ENCODE measurements at places on chromosomes 5 and 9.

DNA sequence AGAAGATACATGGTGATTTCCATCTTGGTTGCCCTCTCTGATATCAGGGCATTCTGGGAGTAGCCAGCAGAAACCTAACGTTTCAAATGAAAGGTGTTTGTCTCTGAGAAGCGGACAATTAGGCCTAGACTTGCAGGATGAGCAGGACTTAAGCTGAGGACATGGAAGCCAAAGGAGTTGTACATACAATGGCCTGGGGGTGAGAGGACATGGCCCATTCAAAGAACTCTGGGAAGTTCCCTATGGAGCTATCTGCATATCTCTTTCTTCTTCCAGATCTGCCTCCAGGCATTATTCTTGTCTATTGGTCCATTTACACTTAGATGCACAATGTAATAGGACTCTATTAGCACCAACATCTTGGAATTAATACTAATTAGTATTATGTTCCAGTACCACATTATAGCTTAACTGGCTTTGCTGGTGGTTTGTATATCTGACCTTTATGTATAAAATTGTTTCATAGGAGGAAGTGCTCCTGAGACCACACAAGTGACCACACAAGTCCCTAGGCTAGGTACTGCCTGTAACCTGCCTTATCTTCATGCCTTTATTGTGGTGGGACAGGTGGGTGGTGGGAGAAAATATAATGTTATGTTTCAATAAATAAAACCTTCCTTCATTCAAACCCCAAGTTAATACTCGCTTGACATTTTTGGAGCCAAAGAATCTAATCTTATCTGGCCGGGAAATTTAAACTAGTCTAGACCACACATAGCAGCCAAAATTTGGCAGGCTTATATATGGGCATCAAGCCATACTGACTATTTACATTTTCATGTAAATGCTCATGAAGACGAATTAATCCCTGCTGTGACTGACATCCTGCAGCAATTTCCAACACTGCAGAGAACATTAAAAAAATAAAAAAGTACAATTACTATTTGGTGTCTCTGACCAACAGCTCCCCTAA lies 52.1 kb upstream of the EQTN start:
- DNase-seq, result peak; percentile 18

GRCh38 chr9:7105095-7105494 lies 347.3 kb downstream of the KDM4C start:
- DNase-seq, result no peak

GRCh38 chr5:124071039-124071438 lies 559.1 kb downstream of the CSNK1G3 start:
- no peak for DNase-seq

DNA sequence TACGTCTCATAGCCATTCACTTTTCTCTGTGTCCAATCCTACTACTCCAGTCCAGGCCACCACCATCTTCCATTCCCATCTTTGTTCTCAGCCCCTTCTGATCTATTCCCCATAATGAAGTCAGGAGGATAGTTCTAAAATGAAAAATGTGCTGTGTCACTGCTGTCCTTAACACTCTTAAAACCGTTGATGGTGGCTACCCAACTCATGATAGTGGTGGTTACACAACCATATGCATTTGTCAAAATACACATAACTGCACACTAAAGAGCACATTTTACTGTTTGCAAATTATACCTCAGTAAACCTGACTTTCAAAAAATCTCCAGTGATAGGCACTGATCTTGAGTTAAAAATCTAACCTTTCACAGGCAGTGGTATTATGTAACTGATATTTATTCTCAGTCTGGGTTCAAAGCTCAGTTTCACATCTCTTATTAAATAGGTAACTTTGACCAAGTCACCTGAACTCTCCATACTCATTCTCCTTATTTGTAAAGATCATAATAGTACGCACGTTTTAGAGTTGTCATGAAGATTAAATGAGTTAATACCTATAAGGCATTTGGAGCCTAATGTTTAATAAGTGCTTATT lies 24.6 kb upstream of the ADRB2 start:
- DNase-seq, result no peak

DNA sequence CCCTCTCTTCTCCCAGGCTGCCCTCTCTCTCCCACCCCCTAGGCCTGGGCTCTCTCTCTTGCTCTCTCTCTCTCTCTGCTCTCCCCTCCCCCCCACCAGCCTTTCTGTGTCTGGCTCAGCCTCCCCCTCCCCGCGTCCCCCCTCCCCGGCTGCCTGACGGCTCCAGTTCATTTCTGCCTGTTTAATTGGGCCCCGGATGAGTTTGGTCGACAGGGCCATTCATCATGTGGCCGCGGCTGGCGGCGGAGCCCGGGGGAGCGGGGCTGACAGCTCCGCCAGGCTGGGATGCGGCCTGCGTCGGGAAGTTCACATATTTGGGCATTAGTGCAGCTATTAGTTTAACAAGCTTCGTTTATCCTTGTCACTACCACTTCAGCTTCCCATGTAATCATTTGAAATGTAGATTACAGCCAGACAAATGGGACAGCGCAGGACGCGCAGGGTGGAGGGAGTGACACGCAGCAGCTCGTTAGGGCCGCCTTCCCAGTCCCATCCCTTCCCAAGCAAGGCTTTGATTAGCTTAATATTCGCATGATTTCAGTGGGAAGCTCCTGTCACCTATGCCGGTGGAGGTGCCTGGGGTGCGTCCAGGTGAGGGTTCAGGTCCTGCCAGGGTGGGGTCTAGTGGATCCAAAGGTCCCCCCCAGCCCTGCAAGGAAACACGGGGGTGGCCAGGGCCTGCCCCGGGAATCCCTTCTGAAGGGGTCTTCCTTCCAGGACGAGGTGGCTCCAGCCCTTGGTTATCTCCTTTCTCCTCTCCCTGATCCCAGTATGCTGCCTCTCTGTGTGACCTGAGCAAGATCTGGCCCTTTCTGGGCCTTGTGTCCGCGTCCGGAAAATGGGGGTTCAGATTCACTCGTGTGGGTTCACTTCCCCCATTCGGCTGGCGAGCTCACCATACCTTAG lies 214.8 kb downstream of the PAX5 start:
- DNase-seq, result no peak

DNA sequence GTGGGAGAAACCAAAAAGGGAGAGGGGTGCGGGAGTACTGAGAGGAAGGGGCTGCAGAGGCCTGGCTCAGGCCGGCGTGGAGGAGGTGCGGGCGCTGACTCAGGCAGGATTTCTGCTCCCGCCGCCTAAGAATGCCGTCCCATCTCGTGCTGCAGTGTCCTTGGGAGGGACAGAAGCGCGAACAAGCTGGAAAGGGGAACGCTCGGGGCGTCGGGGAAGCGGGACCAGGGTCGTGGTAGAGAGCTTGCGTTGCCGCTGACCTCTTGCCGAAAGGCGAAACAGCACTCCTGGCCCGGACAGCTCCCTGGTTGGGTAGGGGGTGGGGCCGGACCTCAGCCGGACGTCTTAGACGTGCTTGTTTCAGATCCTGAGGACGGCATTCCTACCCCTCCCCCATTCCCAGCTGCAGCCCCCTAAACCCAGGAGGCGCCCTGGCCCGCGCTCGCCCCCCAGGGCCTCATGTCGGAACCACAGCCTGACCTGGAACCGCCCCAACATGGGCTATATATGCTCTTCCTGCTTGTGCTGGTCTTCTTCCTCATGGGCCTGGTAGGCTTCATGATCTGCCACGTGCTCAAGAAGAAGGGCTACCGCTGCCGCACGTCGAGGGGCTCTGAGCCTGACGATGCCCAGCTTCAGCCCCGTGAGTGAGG lies 1.1 kb downstream of the RELL2 start:
- DNase-seq, result no peak

DNA sequence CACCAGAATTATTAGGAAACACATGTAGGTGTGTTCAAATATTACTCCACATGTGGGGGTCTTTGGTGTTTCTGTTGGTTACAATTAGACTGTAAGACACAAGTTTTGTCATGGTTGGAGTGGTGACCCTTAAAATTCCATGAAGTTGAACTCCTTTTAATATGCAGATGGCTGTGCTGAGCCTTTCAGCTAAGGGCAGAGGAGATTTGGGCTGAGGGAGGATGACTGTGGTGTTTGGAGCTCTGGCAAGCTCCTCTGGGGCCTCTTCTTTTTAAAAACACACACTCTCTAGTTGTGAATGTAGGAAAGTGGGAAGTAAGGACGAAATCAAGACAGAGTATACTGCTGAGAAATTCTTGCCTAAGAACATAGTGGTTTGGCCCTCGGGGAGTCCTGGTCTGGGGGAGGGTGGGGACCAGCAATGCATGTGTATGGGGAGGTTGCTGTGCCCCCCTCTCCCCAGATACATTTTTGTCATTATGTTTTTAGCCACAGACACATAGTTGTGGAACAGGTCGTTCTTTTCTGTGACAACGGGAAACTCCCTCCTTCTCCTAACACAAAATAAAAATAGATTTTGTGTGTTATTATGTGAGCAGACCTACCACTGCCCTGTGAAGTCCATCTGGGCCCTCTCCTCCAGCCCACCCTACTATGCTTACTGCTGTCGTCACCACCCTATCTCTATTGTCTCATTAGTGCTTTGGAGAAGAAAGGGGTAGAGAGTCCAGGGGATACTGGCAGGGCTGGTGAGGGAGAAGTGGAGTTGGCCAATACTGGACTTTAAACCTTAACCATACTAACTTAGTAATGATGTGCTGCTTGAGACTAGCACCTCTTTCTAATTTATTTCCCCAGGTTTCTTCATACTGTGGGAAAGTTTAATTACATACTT lies 10.0 kb downstream of the SMARCA2 start:
- no peak for DNase-seq

DNA sequence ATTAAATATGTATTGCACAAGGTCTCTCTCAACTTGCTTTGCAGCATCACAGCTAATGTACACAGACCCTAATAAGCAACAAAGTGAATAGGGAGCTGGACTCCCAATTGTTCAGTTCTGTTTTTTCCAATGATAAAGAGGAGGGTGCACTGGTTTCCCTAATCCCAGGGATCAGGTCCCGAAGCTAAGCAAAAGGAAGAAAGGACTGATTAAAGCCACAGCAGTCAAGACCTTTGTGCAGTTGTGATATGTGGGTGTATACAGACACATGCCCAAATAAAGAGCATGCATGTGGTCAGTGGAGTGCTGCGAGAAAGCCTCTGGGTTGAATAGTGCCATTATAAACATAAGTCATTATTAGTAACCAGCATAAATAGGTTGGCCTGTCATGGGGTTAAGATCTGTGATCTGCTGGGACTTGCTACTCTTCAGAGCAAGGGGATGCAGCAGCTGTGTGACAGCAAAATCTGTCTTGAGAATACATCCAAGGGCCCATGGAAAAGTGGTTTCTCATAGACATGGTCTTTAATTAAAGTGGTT lies 1863.1 kb upstream of the WWC1 start:
- no peak for DNase-seq

GRCh38 chr5:9507974-9508373 lies 37.9 kb downstream of the SEMA5A start:
- no peak for DNase-seq

GRCh38 chr5:96968074-96968473 lies 32.2 kb downstream of the LNPEP start:
- DNase-seq, result peak; percentile 60

- no peak for DNase-seq
Observed at GRCh38 chr5:174532455-174533453, 191.6 kb upstream of the MSX2 start.

DNA sequence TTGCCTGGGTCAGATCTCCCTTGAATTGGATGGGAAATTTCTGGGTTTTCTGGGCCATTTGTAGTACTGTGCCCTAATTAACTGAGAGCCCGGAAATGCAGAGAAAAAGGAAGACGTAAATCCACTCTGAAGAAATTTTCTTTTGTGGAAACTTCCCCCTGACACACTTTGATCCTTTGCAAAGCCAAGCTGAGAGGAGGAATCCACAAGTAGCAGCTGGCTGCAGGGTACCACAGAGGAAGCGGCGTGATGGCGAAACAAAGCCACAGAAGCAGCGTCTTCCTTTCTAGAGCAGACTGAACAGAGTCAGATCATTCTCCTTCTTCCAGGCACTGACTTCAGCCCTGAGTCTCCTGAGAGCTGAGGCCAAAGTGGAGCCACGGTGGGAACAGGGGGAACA lies 47.1 kb upstream of the ZNF354A start:
- no peak for DNase-seq

DNA sequence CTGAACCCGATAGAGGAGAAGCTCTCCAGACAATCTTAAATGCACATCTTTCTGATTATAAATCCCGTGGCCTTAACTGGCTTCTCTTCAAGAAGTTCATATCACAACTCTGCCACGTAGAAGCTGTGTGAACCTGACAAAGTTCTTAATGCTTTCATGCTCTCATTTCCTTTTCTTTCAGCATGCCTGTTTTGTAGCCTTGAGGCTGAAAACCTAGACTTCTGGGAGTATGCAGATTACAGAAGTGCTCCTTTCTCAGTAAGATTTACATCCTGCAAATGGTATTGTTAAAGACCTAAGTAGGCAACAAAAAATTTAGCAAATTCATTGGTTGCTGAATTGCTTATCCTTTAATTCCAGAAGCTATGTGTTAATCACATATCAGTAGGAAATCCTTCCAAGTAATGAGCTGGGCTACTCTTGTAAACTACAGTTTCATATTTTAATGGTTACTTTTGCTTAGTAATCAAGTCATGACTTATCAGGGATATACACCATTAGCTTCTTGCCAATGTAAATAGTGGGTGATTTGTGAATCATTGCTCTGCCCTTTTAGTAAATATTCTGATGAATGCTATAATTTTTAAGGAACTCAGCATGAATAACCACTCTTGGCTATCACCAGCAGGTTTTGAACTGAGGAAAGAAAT lies 334.7 kb downstream of the FBXL7 start:
- peak; percentile 15 for DNase-seq

DNA sequence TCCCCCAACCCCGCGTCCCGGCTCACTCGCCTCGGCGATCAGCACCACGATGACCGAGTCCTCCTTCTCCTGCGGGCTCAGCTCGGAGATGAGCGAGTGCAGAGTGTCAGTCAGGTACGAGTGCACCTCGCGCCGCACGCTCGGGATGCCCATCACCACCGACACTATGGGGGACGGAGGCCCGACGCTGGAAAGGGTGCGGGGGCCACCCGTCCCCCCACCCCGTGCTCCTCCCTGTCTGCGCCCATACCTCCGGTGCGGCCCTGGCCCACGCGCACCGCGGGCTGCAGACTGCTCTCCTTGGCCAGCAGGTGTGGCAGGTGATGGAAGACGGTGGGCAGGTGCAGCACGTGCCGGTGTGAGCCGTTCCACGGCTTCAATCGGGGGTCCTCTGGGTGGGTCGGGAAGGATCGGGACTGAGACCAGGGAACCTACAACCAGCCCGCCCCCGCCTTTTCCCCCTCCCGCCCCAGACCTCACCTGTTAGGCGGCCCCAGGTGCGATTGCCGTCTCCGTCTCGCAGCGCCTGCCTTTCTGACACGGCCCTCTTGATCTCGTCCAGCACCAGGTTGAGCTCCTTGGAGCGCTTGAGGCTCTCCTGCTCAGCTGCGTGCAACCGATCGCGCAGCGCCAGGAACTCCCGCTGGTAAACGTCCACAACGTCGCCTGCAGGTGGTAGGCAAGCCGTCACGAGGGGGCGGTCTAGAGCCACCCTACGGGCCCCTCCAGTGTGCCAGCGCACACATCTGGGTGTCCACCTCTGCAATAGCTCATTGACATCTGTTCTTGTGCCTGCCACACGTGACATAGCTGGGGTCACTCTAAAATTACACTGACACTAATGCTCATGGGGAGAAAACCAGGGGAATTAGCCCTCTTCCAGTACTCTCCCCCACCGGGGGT lies 5.1 kb downstream of the MGAT4B start:
- no peak for DNase-seq

- DNase-seq, result no peak
Observed at GRCh38 chr9:111000202-111000601, 38.1 kb downstream of the LPAR1 start.
